NCI-H446 treated with DMSO at 0.1 percent for 48 hours (cell line): ENCODE measurements at places on chromosomes 6 and 20.

- peak; percentile 51 for DNase-seq
Measured at GRCh38 chr6:156686301-156686994, 90.7 kb upstream of the ARID1B start.

GRCh38 chr6:29948277-29948676 lies 5.9 kb downstream of the HLA-A start:
- no peak for DNase-seq

GRCh38 chr6:32589596-32590449 lies at the start of gene HLA-DRB1:
TSS of gene HLA-DRB1 (minus strand) at chr6:32589848. CDS start at chr6:32589742, 106 bp downstream.
- no peak for DNase-seq

DNA sequence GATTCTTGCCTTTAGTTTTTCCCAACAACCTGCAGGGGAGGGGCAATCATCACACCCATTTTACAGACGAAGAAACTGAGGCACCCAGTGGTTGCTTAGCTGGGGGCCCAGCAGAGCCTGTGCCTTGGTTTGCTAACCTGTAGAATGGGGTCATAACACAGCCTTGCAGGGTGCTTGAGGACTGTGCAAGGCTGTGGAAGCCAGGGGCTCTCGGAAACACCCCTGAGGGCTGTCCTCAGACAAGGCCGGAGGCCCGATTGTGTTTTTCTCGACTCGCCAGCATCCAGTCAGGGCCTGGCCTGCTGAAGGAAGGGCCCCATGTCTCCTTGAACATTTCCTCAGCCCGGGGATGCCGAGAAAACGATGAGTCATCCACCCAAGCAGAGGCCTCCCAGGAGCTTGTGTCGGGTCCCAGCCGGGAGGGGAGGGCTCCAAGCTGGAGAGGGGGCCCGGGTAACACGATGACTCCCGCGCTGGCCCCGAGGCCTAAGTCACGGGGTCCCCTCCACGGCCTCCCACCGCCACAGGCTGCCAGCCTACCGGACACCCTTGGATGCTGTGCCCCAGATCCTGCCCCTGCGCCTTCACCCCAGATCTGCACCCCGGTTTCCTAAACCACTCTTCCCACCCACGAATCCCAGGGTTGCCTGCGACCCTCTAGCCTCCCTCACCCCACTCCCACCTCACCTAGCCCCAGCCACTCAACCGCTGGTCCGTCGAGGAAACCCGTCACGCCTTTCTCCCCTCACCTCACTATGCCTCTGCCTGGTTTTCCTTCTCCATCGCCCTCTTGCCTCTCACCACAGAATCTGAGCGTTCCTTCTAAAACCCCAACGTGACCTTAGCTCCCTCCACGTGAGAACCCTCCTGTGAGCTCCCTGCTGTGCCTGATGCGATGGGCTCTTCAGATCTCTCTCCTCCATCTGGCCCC lies 10.6 kb downstream of the NOL4L start:
- no peak for DNase-seq

DNA sequence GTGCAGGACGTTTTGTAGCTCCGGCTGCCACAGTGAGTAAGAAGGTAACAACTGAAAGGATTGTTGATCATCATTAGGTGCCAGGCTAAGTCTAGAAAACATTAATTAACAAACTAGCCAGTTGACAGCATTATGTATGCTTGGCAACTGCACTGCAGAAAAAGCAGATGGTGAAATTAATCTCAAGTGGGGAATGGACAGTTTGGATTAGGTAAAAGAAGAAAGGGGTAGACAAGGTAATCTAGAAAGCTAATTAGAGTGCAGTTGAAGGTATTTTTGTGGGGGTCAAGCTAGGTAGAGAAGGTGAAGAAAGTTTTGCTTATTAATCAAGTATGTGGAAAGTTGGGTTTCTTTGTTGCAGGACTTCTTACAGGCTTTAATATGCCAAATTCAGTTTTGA lies 69.7 kb upstream of the HINT3 start:
- DNase-seq, result peak; percentile 20

DNA sequence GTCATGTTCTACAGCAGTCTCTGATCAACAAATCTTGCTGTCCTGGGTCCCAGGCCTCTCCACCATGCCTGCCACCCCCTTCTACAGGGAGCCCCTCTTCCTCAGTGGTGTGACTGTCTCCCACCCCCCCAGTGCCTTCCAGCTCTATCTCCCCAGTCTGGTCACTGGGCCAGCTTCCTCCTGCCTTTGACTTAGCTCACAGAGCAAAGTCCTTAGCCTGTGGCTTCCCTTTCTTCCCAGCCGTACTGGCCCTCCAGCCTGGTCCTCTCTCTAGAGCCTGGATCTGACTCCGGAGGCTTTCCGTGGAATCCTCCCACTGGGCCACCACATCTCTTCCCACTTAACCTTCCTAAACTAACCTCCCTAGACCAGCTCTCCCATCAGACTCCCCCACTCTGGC lies 17.0 kb downstream of the MAPK13 start:
- no peak for DNase-seq

DNA sequence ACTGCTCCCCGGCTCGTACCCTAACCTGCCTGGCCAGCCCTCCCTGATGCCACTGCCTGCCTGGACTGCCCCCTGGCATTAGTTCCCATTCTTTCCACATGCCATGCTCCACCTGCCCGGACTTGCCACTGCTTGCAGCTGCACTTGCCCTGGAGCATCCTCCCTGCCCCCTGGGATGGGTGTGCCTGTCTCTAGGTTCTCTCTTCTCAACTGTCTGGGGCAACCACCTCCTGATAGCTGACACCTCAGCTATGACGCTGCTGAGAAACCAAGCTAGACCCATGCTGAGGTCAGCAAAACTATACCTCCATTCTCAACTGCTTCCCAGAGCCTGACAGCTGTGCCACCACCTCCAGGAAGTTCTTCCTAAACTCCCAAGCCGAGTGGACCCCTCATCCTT lies 72.1 kb downstream of the PERP start:
- no peak for DNase-seq

GRCh38 chr20:56222201-56222600 lies 26.3 kb upstream of the MC3R start:
- no peak for DNase-seq

- no peak for DNase-seq
Measured at GRCh38 chr6:107496892-107497684, 7.2 kb downstream of the SOBP start.

DNA sequence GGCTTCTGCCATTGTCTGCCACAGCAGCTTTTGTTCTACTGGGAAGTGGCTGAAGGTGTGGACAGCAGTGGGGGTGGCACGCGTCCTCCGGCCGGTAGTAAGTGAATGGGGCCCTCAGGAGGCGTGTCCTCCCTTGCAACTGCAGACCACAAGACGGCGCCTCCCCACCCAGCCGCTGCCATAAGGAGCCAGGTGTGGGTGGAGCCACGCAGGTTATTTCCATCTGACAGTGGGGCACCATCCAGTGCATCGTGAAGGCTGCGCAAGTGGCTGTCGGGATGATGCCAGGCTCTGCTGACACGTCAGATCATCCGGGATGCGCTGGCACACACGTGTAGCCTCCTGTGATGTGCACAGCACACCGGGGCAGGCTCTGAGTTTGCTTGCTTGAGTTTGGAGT lies 379.7 kb downstream of the CDH4 start:
- DNase-seq, result no peak

GRCh38 chr6:6393069-6393529 lies 72.6 kb upstream of the F13A1 start:
- DNase-seq, result no peak

DNA sequence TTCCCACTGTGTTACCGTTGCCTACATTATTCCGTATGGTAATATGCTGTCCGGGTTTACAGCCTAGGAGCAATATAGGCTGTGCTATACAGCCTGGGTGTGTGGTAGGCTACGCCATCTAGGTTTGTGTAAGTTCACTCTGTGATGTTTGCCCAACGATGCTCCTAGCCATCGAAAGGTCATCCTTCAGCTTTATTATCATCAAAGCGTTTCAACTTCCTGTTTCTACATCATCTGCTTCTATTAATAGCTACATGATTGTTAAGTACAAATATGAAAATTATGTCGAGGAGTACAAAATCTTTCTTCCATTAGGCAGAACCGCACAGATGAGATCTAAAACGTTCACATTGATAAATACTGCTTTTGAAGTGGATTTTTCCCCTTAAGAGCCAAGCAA lies 69.9 kb downstream of the PPP1R14C start:
- DNase-seq, result no peak

- DNase-seq, result no peak
Measured at GRCh38 chr6:24768361-24768760, 6.4 kb upstream of the GMNN start.

GRCh38 chr20:17228624-17229061 lies 1.8 kb downstream of the PCSK2 start:
- DNase-seq, result peak; percentile 69

GRCh38 chr6:43488667-43489276 lies 11.4 kb downstream of the TJAP1 start:
- no peak for DNase-seq

DNA sequence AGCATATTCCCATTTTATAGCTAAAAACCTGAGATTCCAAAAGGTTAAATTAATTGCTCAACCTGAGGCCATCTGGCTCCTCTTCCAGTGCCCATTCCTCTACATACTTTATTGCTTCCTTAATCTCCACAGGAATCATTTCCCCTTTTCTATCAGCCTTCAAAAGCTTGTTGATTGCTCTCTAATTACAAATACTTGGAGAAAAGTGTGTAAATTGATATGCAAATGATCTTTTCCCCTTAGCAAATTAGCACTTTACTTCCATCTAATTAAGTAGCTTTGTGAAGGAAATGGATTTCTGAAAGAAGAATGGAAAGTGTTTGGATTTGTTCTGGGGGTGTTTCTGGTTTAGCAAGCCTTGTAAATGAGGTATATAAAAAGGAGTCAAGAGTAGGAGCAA lies 323.3 kb downstream of the GRIK2 start:
- DNase-seq, result no peak

- DNase-seq, result no peak
Measured at GRCh38 chr6:99402448-99402847, 8.5 kb upstream of the COQ3 start.

- DNase-seq, result no peak
Measured at GRCh38 chr6:53591873-53592272, 47.0 kb upstream of the GCLC start.

DNA sequence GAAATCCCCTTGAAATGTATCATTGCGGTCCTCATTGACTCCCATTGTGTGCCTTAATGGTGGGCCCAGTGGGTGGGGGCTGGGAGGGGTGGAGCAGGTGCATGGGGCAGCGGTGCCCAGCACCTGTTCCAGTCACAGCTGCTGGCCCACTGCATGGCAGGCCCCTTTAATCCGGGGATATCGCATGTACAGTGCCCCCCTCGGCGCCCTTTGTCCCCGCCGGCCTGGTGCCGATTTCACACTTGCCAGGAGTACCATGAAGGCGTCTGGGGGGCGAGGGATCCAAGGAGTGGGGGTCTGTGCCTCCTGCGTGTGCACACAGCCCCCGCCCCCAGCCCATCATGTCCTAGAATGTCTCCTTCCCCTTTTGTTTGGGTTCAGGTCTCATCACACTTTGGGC lies 2.8 kb downstream of the SNAI1 start:
- no peak for DNase-seq

DNA sequence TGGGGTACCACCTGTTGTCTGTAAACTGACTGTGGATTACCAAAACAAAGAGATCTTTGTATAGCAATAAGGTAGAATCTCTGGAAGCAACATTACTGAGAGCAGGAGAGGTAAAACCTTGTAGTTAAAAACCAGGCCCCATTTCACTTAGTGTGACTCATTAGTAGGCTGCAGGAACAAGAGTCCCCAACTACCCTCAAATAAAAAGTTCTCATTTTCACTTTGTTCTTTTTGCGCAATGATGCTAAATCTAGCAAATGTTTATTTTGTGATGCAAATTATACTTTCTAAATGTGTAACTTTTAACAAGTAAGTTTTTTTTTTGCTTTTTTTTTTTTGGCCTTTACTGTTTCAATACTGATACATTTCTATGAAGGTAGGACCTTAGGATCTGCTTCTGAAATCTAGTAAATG lies 67.1 kb downstream of the ESF1 start:
- no peak for DNase-seq

GRCh38 chr20:36825385-36826104 lies 50.4 kb upstream of the TLDC2 start:
- DNase-seq, result peak; percentile 60

GRCh38 chr6:41759905-41760579 lies 12.8 kb upstream of the PGC start:
- no peak for DNase-seq

GRCh38 chr20:12331236-12331635 lies 413.5 kb downstream of the BTBD3 start:
- no peak for DNase-seq

DNA sequence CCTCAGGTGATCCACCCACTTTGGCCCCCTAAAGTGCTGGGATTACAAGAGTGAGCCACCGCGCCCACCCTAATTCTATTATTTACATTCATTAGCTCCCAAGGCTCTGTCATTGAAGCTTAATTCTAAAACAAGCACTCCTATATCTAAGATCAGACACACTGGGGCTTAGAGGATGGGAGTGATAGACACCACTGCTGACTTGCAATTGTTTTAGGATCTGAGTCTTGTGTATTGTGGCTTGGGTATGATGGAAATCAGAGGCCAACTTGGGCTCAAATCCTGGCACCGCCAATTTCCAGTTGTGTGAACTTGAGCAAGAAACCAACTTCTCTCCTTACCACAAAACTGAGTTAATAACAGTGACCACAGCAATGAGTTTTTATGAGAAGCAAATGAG lies 34.7 kb downstream of the MTRES1 start:
- no peak for DNase-seq

GRCh38 chr20:46299078-46299477 lies 9.2 kb downstream of the CDH22 start:
- no peak for DNase-seq

- no peak for DNase-seq
Measured at GRCh38 chr20:49140411-49140810, 47.7 kb downstream of the STAU1 start.

- no peak for DNase-seq
Measured at GRCh38 chr6:2765896-2766766, 938 bp downstream of the WRNIP1 start.

- no peak for DNase-seq
Measured at GRCh38 chr6:87653074-87653962, 48.7 kb downstream of the AKIRIN2 start.

DNA sequence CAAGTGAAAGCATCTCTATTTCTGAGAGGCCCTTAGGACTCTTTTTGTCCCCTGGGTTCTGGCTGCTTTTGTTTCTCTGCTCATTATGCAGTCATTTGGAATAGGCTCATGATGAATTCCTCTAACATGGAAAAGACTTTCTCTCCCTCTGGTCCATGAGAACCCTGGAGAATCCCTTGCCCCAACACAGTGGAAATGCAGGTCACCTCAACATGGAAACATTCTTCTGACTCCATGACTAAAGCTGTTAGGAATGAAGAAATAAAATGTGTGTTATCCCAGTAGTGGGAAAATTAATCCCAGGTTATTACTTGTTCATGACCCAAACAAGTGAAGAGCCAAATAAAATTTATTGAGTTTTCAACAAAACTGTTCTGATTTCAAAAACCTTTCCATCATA lies 458.6 kb downstream of the EPM2A start:
- no peak for DNase-seq

DNA sequence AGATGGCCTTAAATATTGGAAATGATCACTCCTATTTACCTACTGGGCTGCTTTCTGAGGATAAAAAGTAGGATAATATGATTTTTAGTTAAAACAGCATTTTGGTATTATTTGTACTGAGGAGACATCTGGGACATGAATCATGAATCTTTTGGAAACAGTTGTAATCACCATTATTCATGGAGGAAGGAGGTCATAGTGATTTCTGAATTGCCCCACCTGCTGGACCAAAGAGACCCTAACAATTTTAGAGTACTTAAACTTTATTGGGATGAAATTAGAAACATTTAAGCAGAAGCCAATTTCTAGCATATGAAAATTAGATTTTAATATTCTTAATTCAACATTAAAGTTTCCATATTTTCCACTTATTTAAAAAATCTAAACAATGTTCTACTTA lies 108.4 kb upstream of the SIM1 start:
- DNase-seq, result peak; percentile 18
